Activated naive CD4-positive, alpha-beta T cell (primary cell): ENCODE measurements at places on chromosomes 16 and 17.

GRCh38 chr17:14068542-14069250 is 608 bp upstream of the COX10 start:
- no peak for DNase-seq

DNA sequence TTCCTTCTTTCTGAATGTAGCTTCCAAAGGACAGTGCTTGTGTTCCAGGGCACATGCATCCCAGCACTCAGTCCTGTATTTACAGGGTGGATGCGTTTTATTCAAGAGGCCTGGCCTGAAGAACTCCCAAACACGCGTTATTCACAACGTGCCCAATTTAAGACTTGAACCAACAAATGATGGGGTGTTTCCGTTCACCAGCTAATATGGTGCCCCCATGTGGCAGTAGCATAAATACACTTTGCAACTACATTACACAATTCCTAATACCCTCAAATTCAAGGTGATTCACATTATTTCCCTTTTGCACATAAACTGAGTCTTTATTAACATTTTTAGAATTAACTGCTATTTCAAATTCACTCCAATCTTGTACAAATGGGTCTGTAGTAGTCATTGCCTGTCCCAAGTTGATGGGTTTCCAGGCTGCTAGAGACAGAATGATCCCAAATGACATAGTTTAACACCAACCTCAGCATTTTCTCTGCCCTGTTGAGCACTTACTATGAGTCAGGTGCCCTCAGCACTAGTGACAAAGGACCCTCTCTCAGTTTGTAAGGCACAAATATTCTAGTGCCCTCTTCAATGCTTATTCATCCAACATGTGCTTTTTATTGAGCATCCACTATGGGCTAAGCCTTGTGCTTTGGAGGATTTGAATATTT is 26.9 kb downstream of the HSD17B2 start:
- no peak for DNase-seq

GRCh38 chr16:86716649-86717048 is 138.3 kb downstream of the FOXL1 start:
- no peak for DNase-seq

DNA sequence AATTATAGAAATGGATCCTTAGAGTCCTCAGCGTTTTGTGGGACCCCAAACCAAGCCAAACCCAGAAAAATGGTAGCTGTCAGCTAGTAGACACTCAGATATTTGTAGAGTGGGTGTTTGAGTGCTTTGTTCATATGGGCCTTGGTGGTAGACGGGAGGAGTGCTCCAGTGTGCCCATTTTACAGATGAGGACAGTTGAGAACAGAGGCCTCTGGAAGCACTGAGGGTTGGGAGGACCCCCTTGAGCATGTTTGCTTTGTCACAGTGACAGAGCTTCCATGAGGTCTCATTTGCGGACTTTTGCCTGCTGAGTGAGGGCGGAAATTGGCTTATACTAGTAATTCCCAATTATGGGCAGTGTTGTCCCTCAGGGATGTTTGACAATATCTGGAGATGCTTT is 111.7 kb downstream of the ABCC6 start:
- DNase-seq, result no peak

DNA sequence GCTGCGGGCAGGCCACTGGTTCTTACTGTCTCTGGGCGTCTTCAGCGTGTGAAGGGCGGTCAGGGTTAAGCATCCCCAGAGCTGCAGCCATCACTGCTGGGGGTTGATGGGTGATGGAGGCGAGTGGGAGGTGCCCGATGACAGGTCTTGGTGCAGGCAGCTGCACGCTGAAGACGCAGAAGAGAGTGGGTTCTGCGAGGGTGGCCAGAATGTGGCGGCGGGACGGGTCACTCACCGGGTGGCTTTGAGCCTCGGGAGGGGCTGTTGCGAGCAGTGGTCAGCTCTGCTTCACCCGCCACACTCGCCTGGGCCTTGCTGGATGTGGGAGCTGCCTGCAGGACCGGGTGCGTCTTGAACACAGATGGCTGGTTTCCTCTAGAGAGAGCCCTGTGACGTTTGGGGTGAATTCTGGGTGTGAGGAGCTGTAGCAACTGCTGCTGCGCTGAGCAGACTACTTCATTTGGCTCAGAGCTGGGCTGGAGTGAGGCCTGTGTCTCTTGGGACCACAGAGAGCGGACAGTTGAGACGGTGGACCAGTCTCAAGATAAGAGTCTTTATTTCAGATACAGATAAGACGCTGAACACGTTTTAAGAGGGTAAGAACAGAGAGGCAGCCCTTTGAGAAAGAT is 44.6 kb upstream of the ZNF750 start:
- DNase-seq, result no peak

- no peak for DNase-seq
Measured at GRCh38 chr16:57889522-57889921, 81.4 kb downstream of the CNGB1 start.

- DNase-seq, result no peak
Measured at GRCh38 chr16:79286646-79287423, 313.7 kb downstream of the MAF start.

DNA sequence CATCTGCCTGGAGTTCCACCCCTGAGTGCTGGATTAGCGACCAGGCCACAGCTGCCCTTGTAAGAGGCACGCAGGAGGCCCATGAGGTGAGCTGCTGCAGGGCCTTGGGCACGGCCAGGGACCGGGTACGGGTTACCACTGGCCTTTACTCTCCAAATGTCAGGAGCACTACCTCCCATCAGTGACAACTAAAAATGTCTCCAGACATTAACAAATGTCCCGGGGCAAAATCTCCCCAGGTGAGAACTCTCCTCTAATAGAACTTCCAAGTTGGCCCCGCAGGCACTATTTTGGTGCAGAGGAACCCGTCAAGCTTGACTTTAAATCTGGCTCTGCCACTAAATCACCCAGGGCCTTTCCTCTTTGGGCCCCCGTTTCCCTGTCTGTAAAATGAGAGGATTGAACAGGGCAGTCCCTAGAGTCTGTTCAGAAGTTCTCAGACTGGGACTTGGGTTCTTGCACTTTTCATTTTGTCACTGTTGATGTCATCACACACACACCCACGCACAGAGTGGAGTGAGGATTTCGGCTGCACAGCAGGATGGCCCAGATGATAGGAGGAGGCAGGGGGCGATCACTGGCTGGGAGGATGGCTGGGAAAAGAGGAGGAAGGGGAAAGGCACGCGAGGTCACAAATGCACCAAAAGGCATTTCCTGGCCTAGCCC is 24.5 kb upstream of the MAPT start:
- DNase-seq, result no peak

DNA sequence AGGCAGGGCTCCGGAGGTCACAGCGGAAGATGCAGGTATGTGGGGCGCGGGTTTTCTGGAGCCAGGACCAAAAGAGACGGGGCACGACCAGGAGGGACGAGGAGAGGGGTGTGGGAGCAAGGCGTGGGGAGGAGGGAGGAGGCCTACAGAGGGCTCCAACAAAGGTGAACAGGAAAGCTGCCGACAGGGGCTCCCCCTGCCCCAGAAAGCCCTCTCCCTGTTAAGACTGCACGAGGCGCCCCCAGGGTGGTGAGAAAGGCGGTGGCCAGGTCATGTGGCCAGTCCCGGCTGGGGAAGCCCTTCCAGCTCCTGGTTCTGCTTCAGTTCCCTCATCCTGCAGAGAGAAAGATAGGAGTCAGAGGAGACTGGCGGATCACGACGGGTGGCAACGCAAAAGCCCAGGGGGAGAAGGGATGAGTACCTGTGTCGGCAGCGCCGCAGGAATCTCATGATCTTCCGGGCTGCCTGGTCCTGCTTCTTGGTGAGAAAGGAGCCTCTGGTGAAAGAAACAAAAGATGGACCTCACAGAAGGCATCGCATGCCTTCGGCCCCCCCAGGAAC is 949 bp upstream of the SPAG7 start:
- DNase-seq, result no peak

- DNase-seq, result no peak
Measured at GRCh38 chr17:79517827-79518584, 92.8 kb downstream of the RBFOX3 start.

GRCh38 chr17:65674246-65675045 is 113.0 kb upstream of the AXIN2 start:
- DNase-seq, result no peak

DNA sequence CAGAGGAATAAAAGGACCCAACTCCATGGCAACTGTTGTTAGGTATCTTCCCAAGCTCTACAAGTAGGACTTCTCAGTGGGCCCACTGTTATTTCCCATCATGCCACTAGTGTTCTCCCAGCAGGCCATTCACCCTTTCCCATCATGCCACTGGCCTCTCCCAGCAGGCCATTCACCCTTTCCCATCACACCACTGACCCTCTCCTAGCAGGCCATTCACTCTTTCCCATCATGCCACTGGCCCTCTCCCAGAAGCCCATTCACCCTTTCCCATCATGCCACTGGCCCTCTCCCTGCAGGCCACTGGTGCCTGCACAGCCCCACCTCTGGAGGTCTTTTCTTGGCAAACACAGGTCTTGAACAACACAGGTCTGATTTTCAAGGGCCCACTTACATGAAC is 36.3 kb downstream of the IFT140 start:
- no peak for DNase-seq

DNA sequence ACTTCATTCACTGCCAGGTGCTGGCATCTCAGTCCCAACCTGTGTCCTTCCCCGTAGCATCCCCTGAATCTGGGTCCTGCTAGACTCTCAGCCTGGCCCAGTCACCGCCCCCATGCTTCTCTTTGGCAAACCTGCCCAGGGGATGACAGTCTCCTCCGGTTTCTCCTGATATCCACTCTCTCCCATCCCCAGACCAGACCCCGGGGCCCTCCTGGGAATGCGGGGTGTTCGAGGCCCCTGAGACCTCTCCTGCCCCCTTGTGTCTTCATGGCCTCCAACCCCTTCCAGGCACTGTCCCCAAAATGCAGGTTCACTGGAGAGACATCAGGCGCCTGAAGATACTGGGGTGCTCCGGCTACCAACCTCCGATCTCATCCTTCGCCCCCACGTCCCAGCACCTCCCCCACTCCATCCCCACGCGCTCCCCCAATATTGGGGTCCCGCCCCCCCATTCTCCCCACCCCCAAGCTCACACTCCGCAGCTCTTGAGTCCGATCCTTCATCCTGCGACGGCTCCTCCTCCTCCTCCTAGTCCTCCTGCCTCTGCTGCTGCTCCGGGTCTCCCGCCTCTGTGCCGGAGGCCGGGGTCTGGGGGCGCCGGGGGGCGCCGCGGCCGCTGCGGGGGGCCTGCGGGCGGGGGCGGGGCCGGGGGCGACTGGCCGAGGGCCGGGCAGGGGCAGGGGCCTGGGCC is 399 bp downstream of the STX1B start:
- no peak for DNase-seq

- no peak for DNase-seq
Measured at GRCh38 chr16:82963653-82964052, 336.9 kb downstream of the CDH13 start.

DNA sequence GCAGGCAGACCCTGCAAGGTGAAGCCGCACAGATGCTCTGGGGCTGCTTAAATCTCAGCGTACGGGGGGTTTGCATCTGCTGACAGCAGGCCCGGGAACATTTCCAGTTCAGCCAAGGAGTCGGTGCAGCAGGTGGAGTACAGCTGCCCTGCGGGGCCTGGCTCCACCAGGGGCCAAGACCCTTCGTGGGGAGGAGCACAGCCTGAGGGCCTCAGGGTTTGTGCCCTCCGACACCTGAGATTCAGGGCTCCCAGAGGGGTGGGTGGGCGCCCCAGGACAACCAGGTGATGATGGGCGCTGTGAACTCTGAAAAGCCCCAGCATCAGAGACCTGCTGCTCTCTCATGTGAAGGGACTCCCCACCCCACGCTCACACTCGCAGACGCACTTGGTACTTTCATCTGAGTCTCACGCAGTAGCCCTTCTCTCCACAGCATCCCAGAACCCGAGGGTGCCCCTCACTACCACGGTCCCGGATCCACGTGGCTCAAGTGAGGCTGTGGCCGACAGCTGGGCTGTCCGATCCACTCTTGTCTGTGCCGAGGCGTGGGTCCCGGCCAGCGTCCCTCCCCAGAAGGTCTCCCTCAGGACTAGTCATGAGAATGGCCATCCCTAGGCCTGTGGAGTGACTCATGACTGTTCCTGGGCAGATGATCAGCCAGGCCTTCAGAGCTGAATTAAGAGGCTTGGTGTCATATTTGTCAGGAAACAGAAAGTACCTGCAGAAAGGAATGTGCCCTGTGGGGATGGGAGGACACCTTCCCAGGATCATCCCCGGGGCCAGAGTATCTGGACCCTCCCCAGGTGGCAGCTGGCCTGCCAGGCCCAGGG is 29.6 kb downstream of the ACSF3 start:
- DNase-seq, result no peak

DNA sequence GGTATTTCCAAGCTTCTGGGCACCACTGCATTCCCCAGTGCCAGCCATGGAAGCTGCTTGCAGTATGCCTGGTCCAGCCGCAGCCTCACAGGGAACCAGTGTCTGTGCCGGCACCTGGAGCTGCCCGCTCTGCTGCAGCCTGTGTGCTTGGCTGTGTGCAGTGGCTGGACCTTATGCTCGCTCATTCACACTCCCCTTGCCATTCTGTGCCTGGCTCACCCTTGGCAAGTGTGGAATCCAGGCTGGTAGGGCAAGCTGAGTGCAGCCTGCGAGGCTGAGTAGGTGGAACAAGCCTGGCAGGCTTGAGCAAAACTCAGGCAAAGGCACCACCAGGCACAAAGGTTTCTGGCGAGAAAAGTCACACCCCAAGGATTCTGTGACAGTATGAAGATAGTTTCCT is 144.0 kb downstream of the MYO1D start:
- no peak for DNase-seq

GRCh38 chr16:13148836-13149235 is 247.4 kb downstream of the SHISA9 start:
- no peak for DNase-seq

- no peak for DNase-seq
Measured at GRCh38 chr17:79655672-79656290, 44.9 kb upstream of the RBFOX3 start.

DNA sequence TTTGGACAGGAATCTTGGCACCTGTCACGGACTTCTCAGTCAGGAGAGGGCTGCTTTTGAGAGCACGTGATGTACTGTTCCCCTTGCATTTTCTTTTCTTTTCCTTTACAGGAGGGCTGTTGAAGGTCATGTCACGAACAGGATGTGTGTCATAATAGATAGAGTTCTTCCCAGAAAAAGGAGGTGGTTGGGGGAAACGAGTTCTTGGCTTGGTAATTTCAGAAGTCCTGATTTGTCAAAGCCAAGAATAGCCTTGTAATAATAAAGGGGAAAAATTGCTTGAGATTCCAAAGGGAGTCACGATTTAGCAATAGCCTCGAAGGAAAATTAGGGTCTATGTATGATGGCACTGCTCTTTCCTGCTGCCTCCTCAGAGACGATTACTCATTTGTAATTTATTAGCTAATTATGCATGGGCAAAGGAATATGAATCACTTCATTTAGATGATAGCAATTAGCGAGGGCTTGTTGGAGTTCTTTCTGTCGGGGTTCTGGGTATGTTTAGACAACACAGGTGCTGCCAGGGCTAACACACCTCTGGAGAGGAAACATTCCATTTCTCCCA is 277.7 kb upstream of the N4BP1 start:
- no peak for DNase-seq
